ENCODE measurements at places on chromosomes 2 and 18.

DNA sequence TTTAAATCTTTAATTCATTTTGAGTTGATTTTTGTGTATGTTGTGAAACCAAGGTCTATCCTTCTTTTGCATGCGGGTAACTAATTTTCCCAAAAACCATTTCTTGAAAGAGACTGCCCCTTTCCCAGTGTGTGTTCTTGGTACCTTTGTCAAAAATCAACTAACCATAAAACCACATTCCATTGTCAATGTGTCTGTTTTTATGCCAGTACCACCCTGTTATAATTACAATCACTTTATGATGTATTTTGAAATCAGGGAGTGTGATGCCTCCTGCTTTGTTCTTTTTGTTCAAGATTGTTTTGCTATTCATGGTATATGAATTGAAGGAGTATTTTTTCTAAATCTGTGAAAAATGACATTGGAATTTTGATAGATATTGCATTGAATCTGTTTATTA is 689.6 kb downstream of the TSN start:
- DNase-seq = no peak

- no peak for DNase-seq
Measured at GRCh38 chr18:10143596-10143995, 229.8 kb downstream of the VAPA start.

DNA sequence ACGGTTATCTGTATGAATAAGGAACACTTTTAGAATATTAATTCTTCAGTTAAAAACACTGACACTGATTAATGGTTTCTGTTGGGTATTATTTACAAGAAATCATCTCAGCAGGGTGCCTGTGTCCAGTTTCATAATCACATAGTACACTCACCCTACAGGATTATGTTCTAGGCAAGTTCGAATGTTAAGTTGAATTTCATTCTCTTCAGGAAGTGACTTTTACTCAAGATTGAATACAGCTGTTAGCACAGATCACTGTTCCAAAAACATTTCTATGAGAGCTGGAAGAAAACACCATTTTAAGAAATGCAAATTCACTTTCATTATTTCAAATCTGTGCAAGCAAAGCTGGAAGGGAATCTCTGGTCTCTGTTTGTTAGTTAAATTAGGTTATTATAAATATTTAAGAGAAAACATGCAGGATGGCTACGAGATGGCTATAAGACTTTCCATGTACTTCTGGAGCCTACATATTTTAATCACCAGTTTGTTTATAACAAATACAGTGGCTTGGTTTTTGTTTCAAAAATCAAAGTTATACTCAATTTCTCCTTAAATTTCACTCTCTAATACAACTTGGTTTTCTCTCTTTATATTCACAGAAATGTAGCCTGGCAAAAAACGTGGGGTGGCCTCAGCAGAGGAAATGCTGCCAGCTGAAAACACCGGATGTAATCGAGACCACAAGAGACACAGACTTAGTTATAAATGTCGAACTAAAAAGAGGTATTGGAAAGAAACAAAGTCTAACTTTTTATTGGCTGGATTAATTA is 65.8 kb downstream of the RBMS1 start:
- DNase-seq = no peak

- DNase-seq = no peak
Measured at GRCh38 chr18:59072727-59073421, 66.8 kb upstream of the SEC11C start.

GRCh38 chr2:31675485-31675901 is 94.8 kb upstream of the SRD5A2 start:
- no peak for DNase-seq

All from DMS153 (cell line).